ENCODE measurements at places on chromosomes 1 and 21. TPM values are rescaled to one million over a fixed set of nuclear protein-coding genes. Genes with fewer than 3 reads are reported as not detected.
A peak's percentile ranks its signal among the peaks of the same experiment; 100 is the strongest.

DNA sequence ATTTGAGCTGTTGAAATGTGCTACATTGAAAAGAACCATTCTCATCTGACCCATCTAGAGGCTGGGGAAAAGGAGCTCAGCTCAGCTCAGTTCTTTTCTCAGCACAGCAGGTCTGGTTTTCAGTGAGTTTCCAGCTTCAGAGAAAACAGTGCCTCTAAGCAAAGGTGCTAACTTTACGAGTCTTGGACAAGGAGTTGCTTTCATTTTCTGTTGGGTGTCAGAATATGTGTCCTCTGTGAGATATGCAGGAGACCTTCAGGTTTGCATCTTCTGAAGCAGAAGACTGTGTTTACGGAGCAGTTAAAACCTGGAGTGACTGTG is 321.3 kb upstream of the USP24 start:
- DNase-seq = no peak

GRCh38 chr1:247371801-247372259 is 40.2 kb upstream of the ZNF496 start:
- DNase-seq = no peak

DNA sequence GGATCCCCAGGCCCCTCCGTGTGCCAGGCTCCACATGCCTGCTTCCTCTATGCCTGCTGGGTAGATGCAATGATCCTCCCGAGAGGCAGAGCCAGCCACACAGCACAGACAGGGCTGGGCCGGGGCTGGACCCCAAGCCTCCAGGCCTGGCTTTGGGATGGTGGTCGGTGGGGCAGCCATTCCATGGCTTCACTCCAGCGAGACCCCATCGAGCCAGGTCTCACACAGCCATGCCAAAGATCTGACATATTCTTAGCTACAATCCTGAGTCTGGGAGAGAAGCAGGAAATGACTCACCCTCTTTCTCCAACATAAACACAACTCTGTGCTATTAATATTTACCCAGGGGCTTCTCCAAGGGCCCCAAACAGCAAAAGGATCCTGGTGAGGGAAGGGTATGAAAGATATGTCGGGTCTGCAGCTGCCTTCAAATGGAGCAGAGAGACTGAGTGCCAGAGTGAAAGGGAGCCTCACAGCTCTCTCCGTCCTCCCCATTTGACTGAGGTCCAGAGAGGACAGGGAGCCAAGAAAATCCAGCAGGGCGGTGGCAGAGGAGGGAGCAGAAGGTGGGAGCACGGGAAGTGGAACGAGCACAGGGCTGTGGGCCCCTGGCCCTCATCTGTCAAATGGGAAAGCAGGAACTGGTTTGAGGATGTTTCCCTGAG is 639.5 kb downstream of the MATN1 start:
- no peak for DNase-seq

DNA sequence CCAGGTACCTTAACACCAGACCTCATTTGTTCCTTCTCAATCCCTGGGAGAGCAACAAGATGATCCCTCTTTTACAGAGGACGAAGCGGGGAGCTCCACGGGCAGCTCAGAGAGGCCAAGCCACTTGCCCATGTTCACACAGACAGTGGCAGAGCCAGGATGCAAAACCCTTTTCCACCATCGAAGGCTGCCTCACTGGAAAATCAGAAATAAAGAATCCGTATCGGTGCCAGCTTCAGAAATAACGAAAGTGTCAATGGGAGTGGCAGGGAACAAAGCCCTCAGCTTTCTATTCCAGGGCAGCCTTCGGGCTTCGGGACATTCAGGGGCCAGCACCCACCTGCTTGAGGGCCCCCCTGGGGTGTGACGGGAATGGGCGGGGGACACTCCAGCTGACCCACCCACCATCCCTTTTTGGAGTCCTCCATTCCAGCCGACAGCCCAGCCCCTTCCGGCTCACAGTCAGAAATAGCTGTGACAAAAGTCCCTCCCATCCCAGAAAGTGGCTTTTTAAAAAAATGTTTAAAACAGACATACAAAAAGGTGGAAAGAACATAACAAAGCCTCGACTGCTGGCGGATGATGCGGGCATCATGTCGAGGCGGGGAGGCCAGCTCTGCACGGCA is 6.0 kb downstream of the IFFO2 start:
- peak; percentile 75 for DNase-seq

DNA sequence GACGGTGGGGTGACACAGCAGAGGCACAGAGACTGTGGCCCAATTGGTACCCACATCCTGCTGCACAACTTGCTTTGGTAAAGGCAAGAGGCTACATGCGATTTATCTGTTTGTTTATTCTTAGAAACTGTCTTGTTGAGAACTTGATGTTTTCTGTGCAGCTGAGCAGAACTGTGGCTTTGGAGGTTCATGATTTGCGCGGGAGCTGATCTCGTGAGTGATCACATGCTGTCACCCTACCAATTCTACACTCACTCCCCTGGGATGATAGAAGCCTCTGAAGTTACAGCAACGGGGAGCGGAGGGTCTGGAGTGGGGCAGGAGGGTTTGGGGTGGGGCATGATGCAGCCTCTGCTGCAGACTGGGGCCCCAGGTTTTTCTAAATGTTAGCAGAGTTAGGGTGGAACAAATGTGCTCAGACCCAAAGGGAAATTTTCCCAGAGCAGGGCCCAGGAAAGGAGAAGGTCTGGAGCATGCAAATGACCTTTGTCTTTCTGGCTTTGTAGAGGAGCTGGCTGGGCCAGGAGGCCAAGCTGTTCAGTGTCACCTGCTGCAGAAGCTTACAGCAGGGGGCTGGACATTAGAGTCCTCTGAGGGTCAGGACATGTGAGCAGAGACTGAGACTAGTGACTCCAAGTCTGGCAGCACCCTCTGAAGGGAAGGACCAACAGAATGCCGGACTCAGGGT is 83.6 kb downstream of the GRIK3 start:
- DNase-seq = no peak

DNA sequence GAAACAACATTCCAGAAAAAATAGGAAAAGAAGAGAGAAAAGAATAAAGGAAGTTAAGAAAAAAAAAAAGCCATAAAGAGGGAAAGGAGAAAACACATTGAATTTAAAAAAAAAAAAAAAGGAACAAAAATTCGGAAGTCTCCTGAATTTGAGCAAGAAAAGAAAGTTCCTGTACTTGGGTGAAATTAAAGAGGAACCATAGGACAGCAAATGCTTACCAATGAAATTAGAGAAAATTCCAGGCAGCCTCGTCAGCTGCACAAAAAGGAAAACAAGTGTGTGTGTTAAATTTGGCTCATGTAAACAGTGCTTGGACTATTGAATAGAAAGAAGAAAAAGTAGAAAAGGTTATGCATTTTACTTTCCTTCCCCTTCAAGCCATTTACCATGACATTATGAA is 4.9 kb downstream of the IL12RB2 start:
- no peak for DNase-seq

The ADORA1 gene
- 27.9 TPM for total RNA-seq

The TIE1 gene
- total RNA-seq = 23.1 TPM

Measured in left cardiac atrium (tissue), 4 donors.